ENCODE measurements at places on chromosomes 2 and 18.
A peak's percentile ranks its signal among the peaks of the same experiment; 100 is the strongest.

GRCh38 chr18:2729757-2730156 lies 74.2 kb downstream of the SMCHD1 start:
- DNase-seq, result no peak

- DNase-seq, result peak; percentile 26
These were observed 19.9 kb downstream of the ABCG5 start for GRCh38 chr2:43818761-43819160.

DNA sequence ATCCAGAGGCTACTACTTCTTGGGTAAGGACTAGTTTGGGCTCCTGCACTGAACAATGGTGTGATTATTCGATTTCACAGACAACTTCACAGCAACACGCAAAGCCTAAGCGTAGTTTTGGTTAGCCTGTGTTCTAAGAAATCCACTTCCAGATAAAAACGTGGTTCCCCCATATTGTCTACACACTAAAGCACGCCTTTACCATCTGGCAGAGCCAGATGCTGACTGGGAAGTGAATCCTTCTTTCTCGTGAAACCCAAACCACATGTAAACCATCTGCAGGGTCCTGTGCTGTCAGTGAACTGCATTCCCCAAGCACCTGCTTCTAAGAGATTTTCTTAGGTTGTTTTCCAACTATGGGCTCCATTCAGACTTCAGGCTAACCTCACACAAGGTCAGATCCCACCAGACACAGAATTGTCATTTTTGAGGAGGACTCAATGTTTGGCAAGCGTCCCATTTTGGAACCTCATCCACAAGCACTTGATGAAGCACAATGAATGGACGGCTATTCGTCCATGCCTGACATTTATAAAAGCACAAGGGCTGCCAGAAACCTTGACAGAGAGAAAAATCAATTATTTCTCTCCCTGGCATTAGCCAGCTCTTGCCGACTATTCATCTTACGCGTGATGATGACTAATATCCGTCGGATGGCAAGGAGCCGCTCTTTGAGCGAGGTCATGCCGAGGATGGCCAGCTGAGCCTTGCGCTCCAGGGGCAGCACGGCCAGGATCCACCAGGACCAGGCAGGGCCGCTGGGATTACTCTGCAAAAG lies 38.4 kb downstream of the LONRF2 start:
- no peak for DNase-seq

GRCh38 chr2:5696945-5697521 lies 4.8 kb downstream of the SOX11 start:
- DNase-seq, result peak; percentile 7

DNA sequence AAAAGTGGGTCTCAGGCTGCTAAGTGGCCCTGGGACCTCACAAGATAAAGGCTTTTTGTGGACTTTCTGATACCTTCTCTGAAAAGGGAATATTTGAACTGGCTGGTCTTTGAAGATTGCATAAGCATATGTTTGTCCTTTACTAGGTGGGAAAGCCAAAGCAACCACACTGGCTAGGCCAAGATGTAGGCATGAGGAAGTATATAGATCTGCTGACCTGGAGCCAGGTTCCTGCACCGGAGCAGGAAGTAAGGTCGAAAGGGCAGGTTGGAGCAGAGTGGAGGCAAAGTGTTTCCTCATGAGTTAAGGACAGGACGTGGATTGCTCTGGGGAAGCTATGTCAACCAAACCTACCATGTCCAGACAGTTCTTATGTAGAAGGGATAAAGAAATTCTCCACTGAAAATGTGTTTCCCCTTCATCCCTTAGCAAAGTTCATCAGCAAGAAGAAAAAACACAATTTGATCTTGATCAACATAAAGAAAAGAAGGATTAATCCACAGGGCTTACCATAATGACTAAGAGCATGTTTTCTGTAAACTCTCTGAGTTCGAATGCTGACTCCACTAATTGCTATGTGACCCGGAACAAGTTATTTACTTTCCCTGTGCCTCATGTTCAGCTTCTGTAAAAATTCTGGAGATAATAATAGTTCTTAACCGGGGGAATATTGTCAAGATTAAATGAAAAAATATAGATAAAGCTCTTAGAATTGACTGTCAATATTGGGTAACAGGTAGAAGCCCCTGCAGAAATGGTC lies 156.1 kb upstream of the SRD5A2 start:
- no peak for DNase-seq

- no peak for DNase-seq
These were observed 62.4 kb downstream of the L3MBTL4 start for GRCh38 chr18:6352275-6352674.

GRCh38 chr2:187081461-187081860 lies 232.5 kb upstream of the ZSWIM2 start:
- no peak for DNase-seq

- no peak for DNase-seq
These were observed 15.2 kb downstream of the SP100 start for GRCh38 chr2:230430957-230431910.

- no peak for DNase-seq
These were observed 136.9 kb downstream of the HDAC4 start for GRCh38 chr2:239263669-239264491.

DNA sequence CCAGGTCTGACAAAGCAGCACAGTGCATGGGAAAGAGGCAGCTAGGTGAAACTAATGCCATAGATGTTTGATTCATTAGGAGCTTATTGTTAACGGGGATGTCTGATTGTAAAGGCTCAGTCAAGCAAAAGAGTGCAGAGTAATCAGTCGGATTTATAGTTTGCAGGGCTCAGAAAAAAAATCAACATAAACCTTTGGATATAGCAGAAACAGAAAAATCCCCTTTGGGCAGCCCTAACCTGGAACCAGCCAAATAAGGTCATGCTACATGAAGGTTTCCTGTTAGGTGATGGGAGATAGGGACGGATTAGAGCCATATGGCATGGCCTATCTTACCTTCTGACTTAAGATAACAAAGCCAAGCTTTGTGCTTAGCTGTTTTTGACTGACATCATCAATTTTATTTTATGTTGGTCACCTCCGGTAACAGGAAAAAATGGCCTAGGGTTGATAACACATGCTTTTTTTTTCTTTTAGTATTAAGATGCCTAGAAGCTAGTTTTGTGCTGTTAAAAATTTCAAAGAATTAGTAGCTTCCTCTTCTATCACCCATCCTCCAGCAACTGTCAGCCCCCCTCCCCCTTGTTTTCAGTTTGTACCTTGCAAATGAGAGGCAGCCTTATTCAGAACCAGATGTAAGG lies 60.7 kb upstream of the ZEB2 start:
- no peak for DNase-seq

- DNase-seq, result no peak
These were observed 47.7 kb downstream of the MRPS9 start for GRCh38 chr2:105085525-105085924.

GRCh38 chr18:66046032-66046602 lies 295.3 kb downstream of the CDH7 start:
- DNase-seq, result no peak

DNA sequence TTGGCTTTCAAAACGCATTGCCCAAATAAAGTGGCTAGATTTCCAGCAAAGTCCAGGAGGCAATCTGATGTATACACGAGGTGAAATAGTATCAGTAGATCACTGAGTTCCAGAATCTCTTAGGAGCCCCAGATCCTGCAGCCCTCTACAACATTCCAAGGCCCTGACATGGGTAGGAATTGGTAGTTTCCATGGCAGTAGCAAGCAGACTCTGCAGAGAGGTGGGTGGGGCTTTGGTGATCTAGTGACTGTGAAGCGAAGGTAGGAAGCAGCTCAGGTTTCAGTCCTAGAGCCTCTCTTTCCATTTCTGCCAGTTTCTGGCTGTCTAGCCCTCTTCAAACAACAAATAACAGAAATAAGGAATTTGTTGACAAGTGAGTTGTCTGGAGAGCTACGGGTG lies 13.8 kb upstream of the SGPP2 start:
- no peak for DNase-seq

DNA sequence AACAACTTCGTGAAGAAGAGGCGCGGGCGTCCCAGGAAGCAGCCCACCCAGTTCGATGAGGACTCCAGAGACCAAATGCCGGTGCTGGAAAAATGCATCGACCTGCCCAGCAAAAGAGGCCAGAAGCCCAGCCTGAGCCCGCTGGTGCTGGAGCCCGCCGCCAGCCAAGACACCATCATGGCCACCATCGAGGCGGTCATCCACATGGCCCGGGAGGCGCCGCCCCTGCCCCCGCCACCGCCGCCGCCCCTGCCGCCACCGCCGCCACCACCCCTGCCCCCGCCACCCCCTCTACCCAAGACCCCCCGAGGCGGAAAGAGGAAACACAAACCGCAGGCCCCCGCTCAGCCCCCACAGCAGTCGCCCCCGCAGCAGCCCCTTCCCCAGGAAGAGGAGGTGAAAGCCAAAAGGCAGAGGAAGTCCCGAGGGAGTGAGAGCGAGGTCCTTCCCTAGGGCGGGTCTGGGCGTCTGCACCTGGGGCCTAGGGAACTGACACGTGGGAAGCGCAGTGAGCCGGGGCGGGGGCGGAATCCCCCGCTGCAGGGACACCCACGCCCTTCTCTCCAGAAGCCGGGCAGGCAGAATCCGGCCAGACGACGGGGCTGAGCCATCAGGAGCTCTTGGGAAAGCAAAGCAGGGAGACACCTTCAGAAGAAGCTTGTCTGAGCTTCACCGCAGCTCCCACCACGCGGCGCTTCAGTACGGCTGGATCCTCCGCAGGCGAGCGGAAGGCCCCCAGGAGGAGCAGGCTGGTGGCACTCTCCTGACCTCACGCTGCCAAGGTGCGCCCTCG lies 382.8 kb downstream of the SETBP1 start:
- DNase-seq, result no peak

DNA sequence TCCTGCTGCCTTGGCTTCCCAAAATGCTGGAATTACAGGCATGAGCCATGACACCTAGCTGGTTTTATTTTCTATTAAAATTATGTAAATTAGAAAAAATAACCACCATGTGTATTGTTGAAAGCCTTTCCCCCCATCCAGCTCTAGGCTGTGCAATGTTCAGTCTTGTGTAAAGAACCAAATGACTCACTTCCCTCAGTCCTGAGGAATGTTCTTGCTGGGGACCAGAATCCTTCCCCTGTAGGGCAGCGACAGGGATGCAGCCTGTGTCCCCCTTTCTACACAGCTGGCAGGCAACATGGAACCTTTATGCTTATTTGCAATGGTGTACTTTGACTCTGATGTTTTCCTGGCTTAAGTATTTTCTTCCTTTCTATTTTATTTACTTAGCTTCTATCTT lies 29.4 kb downstream of the AOX1 start:
- DNase-seq, result peak; percentile 44

DNA sequence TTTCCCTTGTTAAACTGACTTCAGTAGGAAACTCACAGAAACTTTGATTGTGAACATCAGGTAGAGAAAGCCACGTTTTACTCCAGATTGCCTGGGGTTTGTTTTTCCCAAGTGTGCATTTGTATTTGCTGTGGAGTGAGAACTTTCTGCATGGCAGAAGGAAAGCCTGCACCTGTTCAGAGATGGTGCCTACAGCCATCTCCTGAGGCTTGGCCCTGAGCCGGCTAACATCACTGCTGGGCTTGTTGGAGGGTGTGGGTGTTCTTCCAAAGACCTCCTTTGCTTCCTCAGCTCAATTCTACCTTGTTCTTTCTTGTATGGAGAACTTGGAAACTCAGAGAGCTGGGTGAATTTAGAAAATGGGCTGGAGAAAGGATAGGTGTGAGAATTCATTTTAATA lies 16.1 kb downstream of the KCNS3 start:
- DNase-seq, result no peak

GRCh38 chr2:54958717-54959371 lies 91.4 kb downstream of the RTN4 start:
- no peak for DNase-seq

- no peak for DNase-seq
These were observed 38.1 kb downstream of the SLC39A10 start for GRCh38 chr2:195695002-195695631.

DNA sequence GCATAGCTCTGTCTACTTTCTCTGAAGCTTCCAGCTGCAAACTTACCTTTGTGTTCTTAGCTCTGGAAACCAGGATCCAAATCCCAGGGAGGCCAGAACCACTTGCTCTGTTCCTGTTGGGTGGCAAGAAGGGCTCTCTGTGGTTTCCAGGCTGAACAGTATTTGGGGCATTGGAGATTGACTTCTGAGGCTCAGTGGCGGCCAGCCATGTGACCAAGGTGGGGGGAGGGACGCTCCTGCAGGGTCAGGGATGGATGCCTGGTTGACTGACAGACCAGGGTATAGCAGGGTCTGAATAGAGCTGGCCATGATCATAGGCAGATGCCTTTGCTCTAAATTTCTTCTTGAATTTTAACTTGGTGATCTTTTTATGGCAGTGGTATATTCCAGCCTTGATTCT lies 15.1 kb downstream of the SLC4A5 start:
- no peak for DNase-seq

DNA sequence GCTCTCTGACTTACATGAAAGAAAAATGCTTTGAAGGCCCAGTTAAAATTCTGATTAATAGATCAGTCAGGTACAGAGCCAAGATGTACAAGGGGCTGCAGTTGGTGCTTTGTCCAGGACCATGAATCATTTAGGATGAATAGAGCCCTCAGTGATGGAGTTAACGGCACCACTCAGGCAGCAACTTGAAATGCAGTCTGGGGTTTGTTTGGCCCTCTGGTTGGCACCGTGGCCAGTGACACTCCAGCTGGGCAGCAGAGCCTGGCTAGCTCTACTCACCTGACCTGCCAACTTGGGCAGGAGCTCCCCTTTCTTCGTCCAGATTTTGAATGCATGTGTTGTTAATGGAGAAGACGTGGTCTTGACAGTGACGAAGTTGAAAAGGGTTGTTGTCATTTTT lies 493.0 kb upstream of the ACVR2A start:
- no peak for DNase-seq

GRCh38 chr2:76861708-76862107 lies 660.5 kb downstream of the LRRTM4 start:
- DNase-seq, result peak; percentile 48

DNA sequence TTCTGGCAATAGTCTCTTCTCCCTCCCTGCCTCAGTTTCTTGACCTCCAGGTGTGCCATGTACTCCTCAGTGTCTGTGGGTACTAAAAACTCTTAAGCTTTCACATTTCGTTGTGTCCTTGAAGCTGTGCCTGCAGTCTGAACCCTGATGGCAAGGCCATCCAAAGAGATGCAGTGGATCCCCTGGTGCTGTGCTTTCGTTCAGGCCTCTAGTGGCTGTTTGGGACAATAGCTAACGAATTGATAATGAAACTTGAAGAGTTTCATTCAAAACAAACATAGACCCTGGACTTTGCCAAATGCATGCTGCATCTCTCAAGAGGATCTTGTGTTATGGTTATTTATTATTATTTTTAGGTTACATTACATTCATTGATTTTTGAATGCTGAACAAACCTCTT lies 523.1 kb upstream of the FSIP2 start:
- DNase-seq, result no peak

GRCh38 chr2:34102339-34102738 lies 503.2 kb upstream of the FAM98A start:
- DNase-seq, result no peak
